ENCODE measurements at places on chromosomes 6 and 20.

GRCh38 chr6:149118737-149119653 is 198.5 kb upstream of the TAB2 start:
- no peak for DNase-seq

DNA sequence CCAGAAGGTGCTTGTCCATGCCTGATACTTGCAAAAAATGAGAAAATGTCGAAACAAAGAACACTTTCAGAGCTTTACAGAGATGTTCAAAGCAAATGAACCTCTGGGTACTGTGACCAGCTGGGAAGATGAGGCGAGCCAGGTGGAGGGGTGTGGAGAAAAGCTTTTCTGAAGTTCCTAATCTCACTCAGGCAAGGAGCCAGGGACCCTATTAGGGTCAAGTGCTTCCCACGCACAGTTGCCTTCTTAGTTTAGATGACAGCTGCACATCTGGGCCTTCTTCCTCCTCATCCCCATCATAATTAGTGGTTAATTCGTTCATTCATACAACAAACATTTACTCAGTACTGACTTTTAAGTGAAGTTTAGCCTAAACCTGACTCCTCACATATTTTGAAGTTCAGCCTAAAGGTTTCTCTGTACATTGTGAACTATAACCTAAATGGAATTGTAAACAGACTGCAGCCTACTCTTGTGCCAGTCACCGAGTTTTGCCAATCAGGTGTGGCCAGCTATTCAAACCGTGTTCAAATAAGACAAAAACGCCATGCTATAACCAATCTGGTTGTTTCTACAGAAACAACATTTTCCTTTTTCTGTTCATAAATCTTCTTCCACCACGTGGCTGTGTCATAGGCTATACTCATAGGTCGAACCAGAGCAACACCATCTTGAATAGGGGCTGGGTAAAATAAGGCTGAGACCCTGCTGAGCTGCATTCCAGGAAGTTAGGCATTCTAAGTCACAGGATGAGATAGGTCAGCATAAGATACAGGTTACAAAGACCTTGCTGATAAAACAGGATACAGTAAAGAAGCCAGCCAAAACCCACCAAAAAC is 19.3 kb upstream of the AHCY start:
- no peak for DNase-seq

DNA sequence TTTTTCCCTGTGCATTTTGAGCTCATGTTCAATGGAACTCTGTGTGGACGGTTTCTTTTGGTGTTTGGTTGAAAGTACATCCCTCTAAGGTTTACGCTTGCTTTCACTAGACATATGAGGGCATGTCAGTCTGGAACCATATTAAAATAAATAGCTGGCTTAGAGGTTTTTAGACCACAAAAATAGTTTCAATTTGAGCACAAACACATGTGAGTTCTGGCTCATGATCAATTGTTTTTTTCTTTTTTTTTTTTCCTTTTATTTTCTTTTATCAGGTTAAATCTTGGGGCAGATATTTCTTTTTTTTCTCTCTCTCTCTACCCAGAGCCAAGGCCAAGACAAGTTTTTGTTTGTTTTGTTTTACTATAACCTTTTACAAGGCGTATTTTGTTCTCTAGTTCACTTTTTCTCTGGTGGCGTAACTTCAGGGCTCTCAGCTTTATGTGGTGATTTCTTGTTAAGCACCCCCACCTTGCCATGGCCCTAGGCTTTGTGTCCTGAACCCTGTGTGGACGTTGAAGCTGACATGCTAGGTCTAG is 92.9 kb downstream of the SHLD1 start:
- DNase-seq: no peak

DNA sequence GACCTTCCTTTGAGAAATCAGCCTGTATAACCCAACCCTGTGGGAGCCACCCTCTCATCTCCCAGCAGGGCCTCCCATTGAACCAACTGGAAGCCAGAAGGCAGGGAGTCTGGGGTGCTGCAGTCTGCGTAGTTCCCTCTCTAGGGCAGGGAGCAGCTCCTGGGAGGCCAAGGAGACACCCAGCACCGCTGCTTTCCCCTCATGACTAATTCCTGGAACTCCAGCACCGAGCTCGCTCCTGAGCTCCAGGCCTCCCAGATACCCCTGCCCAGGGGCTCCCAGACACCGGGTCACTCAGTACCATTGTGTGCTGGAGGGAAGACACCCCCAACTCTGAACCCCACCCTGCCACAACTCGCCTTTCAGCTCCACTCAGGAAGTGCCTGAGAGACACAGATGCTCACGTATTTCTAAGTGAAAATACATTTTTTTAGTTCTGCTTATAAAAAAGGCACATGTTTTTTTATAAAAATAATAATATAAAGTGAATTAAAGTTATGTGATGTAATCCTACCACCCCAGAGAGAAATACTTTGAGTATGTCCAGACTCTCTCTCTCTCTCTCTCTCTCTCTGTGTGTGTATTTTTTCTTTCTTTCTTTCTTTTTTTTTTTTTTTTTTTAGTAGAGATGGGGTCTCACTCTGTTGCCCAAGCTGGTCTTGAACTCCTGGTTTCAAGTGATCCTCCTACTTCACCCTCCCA is 17.5 kb downstream of the PIM1 start:
- no peak for DNase-seq

DNA sequence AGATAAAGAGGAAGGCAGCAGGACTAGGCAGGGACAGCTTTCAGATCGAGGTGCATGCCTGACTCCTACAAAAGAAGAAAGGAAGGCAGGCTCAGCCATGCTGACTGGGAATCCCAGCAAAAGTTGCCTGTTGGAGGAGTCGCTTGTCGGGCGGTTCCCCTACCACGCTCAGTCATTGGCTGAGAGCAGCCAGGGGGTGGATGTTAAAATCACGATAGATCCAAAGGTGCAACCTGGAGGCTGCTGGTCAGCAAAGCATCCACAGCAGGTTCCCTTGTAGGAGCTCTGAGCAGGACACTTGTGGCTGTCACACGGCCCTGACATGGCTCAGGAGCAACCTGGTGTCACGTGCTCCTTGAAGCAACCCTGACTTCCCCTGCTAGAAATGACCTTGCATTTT is 74.6 kb downstream of the ISM1 start:
- DNase-seq: no peak

GRCh38 chr6:23533944-23534343 is 592.1 kb upstream of the NRSN1 start:
- DNase-seq: no peak

Measured in fibroblast of skin of back (primary cell).